Fibroblast of the aortic adventitia (primary cell): ENCODE measurements at places on chromosomes 4 and X. TPM values are rescaled to one million over a fixed set of nuclear protein-coding genes. Genes with fewer than 3 reads are reported as not detected.
A peak's percentile ranks its signal among the peaks of the same experiment; 100 is the strongest.

CETN2 gene
- 65.7 and 209 TPM in 2 replicates for total RNA-seq

GRCh38 chr4:73593631-73594241, 26.5 kb downstream of the RASSF6 start:
- DNase-seq: peak; percentile 66

DNA sequence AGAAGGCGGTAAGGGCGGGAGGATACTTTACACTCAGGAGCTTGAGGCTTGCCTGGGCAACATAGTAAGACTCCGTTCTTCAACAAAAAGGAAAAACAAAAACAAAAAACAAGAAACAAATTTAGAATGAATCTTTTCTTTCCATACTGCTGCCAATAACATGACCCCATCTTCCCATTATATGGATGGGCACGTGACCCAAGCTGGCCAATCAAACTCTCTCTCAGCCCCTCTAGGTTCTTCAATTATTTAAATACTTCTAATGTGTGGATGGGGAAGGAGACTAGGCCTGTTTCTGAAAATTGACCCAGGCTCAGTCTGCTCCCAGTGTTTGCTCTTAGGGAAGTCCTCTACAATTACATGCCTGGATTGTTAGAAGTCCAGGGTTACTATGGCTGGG, 22.2 kb upstream of the ATP6AP2 start:
- no peak for DNase-seq

- DNase-seq: no peak
Observed at GRCh38 chrX:23505531-23506303, 161.6 kb upstream of the PRDX4 start.

- DNase-seq: peak; percentile 63
Observed at GRCh38 chr4:57103051-57103450, 7.1 kb downstream of the IGFBP7 start.

REELD1 gene
- not detected in 2 replicates for total RNA-seq

- DNase-seq: no peak
Observed at GRCh38 chr4:149008415-149009025, 566.3 kb upstream of the NR3C2 start.
